Neural crest cell (in vitro differentiated cells): ENCODE measurements at places on chromosomes 7 and 10. TPM values are rescaled to one million over a fixed set of nuclear protein-coding genes. Genes with fewer than 3 reads are reported as not detected.

DNA sequence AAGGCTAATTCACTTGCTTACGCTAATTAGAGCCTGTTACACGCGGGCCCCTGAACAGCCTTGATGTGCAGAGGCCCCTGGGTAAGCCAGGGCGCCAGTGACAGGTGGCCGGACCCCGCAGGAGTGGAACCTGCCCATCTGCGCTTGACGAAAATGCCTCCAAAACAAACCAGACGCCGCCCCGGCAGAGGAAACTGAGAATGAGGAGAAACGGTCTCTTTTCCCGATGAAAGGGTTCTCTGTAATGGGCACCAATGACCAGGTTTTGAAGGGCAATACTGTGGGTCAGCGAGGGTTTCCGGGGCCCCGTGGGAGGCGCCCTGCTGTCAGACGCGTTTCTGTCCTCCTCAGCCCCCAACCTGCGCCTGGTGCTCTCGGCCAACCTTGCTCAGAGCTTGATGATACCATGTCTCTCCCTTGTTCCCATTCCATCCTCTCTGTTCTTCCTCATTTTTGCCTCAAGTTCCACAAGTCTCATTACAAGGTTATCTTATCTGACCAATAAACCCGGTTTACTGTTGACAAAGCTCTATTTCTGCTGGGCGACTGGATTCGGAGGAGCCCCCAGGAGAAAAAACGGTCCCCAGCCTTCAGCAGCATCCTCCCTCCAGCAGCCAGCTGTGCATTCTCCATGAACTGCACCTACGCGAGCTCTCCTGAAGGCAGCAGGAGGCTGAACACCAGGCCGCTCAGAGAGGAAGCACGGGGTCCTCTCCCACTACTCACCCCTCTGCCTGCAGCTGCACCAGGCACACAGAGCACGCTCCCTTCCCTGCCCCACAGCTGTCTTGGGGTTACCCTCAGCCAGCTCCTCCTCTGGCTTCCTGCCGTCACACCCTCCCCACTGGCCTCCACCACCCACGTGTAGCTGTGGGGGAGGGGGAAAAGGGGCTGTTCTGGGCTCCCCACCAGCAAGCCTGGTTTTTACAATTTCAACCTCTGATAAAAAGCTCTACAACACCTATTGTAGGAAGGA is 202.0 kb downstream of the MAD1L1 start:
- DNase-seq = no peak
- H3K36me3 ChIP-seq = peaks cover 36% of the 10 kb centered on the region
- peaks cover 28% of the 10 kb centered on the region for H3K4me1 ChIP-seq
- no peak overlapping the region for H3K4me3 ChIP-seq
- H3K27ac ChIP-seq = peak overlapping the region; percentile 65
- H3K27me3 ChIP-seq = no peaks in the 10 kb centered on the region

GRCh38 chr10:92407305-92408016 is 116.5 kb downstream of the MARCHF5 start:
- H3K36me3 ChIP-seq = no peaks in the 10 kb centered on the region
- no peak overlapping the region for H3K27ac ChIP-seq
- no peak overlapping the region for H3K4me3 ChIP-seq
- DNase-seq = no peak

GRCh38 chr10:44888886-44889285 is 22.3 kb upstream of the TMEM72 start:
- H3K27me3 ChIP-seq = no peaks in the 10 kb centered on the region
- no peaks in the 10 kb centered on the region for H3K36me3 ChIP-seq
- no peak overlapping the region for H3K27ac ChIP-seq
- peaks cover 33% of the 10 kb centered on the region for H3K4me1 ChIP-seq
- DNase-seq = no peak
- no peak overlapping the region for H3K4me3 ChIP-seq

DNA sequence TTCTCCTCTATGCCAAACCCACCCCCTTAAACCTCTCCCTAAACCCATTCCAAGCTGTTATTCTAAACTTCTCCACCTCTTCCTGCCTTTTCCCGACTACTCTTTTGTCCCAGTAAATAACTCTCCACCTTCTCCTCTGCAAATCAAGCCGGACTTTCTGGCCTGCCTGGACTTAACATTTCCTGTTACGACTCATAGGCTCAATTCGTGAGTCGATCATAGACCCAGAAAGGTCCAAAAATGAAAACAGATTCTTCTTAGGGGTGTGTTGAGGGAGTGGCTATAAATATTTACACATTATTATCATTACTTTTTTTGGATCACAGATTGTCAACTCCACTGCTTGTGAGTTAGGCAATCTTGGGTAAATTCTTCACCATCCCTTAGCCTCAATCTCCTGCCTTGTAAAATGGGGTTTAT is 59.0 kb upstream of the HABP2 start:
- DNase-seq = no peak
- peaks cover 21% of the 10 kb centered on the region for H3K4me1 ChIP-seq
- H3K36me3 ChIP-seq = no peaks in the 10 kb centered on the region
- H3K27me3 ChIP-seq = peaks cover 14% of the 10 kb centered on the region

The CYP2C19 gene
- total RNA-seq = not detected in 2 replicates

The NODAL gene
- not detected in 2 replicates for total RNA-seq

The IQCE gene
- 18.4 and 22.4 TPM in 2 replicates for total RNA-seq
